ENCODE measurements at places on chromosomes 3 and 15. TPM values are rescaled to one million over a fixed set of nuclear protein-coding genes. Genes with fewer than 3 reads are reported as not detected.

TUSC7 gene
- total RNA-seq, result not detected

TMEM202 gene
- not detected for total RNA-seq

CSPG4 gene
- 2.7 TPM for total RNA-seq

SNRPN gene
- total RNA-seq, result 206 TPM

MESP2 gene
- total RNA-seq, result 0.34 TPM

ZNF80 gene
- total RNA-seq, result not detected

DLEC1 gene
- total RNA-seq, result 0.44 TPM

ARL6 gene
- 7.5 TPM for total RNA-seq

- no peaks in the 10 kb centered on the region for H3K4me1 ChIP-seq
- H3K27ac ChIP-seq, result no peak overlapping the region
- H3K27me3 ChIP-seq, result no peaks in the 10 kb centered on the region
Observed at GRCh38 chr15:39593656-39594445, 13.0 kb downstream of the THBS1 start.

DNA sequence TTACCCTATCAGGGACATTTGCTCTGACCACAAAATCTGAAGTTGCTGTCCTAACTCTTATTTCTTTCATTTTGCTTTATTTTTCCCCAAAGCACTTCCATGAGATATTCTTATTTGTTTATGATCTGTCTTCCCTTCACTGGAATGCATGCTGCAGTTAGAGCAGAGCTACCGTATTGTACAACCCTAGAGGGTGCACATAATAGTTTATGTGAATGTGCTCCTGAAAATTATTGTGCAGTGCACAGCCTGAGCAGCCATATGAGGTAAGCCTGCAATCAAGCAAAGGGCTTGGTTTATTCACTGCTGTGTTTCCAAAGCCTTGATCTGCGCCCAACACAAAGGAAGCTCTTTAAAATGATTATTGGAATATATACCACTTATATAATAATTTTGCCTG is 120.3 kb upstream of the CADPS start:
- no peaks in the 10 kb centered on the region for H3K27me3 ChIP-seq
- H3K4me3 ChIP-seq, result no peak overlapping the region
- no peaks in the 10 kb centered on the region for H3K36me3 ChIP-seq
- no peak for DNase-seq
- H3K4me1 ChIP-seq, result no peaks in the 10 kb centered on the region

- H3K36me3 ChIP-seq, result no peaks in the 10 kb centered on the region
- no peak overlapping the region for H3K27ac ChIP-seq
- H3K4me1 ChIP-seq, result no peaks in the 10 kb centered on the region
- no peak for DNase-seq
Observed at GRCh38 chr3:50453907-50454306, 49.5 kb downstream of the CACNA2D2 start.

GRCh38 chr15:25950014-25950413 is 86.9 kb upstream of the ATP10A start:
- no peak overlapping the region for H3K4me3 ChIP-seq
- no peaks in the 10 kb centered on the region for H3K4me1 ChIP-seq
- no peak for DNase-seq
- no peaks in the 10 kb centered on the region for H3K36me3 ChIP-seq
- H3K27ac ChIP-seq, result no peak overlapping the region

DNA sequence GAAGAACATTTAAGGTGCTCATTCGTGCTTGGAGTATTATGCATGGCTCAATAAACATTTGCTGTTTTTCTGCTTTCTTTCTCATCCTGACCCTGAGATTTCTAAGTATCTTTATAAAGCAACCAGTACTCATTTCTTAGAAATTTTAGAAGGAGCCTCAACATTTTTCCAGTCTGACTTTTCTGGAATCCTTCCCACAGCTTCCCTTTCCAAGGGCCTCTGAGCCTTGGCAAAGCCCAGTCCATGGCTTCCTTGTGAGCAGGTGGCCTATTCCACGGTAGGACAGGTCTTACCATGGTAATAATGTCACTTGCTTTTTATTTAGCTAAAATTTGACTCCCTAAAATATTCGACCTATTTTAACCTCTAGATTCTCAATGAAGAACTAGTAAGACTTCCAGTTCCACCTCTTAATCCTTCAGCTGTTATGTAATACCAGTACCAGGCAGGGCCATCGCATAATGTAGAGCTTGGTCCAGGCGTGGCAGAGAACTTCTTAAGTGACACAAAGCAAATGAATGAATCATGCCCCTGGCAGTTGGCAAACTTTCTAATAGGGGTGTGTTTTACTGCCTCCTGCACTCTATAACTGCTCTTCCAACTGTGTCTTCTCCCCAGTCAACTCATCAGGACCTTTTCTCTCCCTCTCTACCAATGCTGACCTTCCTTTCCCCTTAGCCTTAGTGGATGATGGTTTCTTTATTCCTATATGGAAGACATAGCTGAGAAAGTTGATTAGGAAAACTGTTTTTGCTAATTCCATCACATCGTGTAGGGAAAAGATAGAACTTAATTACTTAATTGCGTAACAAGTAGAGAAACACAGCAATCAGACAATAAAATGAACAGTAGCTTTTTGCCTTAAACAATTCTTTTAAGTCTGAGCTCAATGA is 894 bp upstream of the TM4SF4 start:
- no peak overlapping the region for H3K27ac ChIP-seq
- peaks cover 33% of the 10 kb centered on the region for H3K4me1 ChIP-seq
- H3K4me3 ChIP-seq, result no peak overlapping the region
- no peak for DNase-seq

GRCh38 chr3:57816471-57817095 is 60.5 kb downstream of the SLMAP start:
- no peak overlapping the region for H3K4me3 ChIP-seq
- no peaks in the 10 kb centered on the region for H3K27me3 ChIP-seq
- no peaks in the 10 kb centered on the region for H3K36me3 ChIP-seq
- DNase-seq, result no peak
- peaks cover 12% of the 10 kb centered on the region for H3K4me1 ChIP-seq

GRCh38 chr3:58495101-58495500 is 3.2 kb downstream of the KCTD6 start:
- no peak overlapping the region for H3K27ac ChIP-seq
- H3K27me3 ChIP-seq, result no peaks in the 10 kb centered on the region
- H3K4me1 ChIP-seq, result peaks cover 3% of the 10 kb centered on the region
- no peak overlapping the region for H3K4me3 ChIP-seq
- DNase-seq, result no peak

DNA sequence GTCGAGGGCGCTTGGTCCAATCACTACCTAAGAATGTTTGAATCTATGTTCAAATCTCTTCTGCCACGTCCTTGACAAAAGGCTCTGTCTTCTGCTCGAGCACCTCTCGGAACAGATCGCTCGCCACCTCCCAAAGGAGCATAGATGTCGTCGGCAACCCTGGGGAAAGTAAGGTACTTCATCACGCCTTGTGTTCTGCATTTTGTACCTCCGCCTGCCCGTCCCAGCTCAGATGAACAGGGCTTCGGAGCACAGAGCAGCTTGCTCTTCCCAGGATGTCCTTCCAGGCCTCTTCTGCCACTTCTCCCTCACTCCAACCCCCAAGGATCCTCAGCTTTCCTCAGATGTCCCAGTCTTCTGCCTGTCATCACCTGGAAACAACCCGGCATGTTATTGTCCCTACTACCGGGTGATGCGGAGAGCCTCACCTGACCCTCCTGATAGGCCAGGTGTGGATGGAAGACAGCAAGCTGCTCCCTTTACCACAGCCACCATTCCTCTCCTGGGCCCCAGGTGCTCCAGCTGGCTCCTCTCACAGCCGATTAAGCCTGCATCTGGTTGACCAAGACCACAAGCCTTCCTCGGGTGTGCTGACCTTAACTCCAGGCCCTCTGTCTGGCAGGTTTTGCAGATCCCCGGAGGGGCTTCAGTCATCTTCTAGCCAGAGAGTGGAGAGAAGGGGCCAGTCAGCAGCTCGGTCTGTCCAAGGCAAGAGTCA is 270.5 kb downstream of the FAM43A start:
- H3K27me3 ChIP-seq, result no peaks in the 10 kb centered on the region
- no peak overlapping the region for H3K27ac ChIP-seq
- DNase-seq, result no peak
- H3K4me1 ChIP-seq, result no peaks in the 10 kb centered on the region
- H3K4me3 ChIP-seq, result no peak overlapping the region

DNA sequence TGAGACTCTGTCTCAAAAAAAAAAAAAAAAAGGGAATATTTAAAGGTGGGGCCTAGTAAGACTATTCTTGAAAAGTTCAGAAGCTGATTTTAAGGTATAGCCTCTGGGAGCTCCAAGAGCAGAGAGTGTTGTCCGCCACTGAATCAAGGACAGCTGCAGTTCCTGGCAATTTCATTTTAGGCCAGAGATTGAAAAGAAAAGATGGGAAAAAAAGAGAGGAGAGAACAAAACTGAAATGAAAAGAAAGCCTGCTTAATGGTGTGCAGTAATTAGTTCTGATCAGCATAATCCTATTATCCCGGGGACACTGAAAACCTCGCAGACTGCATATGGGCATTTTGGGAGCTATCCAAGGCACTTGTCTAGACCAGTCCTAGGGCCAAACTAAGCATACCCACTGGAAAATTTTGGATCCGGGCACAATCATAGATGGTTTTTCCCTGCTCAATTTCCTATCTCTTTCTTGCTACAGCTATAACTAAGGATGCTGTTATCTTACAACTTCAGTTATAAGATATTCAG is 43.2 kb downstream of the EHHADH start:
- H3K4me3 ChIP-seq, result no peak overlapping the region
- no peak for DNase-seq
- H3K36me3 ChIP-seq, result no peaks in the 10 kb centered on the region
- H3K4me1 ChIP-seq, result peaks cover 2% of the 10 kb centered on the region
- no peaks in the 10 kb centered on the region for H3K27me3 ChIP-seq

DNA sequence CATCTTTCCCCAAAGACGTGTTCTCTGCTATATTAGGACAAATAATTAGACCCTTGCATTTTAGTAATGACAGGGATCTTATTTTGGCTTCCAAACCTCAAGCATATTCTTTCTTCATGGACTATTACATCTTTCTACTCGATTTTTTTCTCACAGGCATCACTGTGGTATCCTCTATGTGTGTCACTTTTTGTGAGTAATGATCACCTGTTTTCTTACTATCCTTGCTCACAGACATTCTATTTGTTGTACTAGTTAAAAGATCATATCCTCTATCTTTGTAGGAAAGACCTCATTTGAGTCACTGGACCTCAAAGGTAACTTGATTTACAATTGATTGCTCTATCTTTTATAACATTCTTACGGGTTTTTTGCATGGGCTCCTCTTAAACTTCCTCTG is 6.8 kb downstream of the C3orf80 start:
- no peak for DNase-seq
- no peaks in the 10 kb centered on the region for H3K4me1 ChIP-seq
- H3K36me3 ChIP-seq, result no peaks in the 10 kb centered on the region

DNA sequence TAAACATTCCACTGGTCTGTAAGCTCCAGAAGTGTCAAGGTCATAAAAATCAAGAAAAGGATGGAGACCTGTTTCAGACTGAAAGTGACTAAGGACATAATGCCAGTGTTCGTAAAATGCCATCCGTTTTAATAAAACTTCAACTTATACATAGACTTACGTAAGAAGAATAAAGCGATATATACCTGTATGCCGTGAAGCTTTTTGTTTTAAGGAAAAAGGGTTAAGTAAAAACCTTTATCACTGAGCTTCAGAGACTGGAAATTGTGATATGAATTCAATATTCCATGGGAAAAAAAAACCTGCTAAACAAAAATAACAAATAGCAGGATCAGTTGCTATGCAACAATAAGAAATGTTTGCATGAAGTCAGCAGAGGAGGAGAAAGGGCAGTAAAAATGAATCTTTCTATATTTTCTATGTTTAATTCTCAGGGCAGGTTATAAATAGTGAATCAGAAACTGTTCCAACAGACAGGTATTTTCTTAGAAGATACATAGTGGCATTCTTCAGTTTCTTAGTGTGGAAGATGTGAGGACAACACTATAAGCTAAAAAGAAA is 42.5 kb downstream of the CHSY1 start:
- H3K27ac ChIP-seq, result peak overlapping the region; percentile 44
- H3K36me3 ChIP-seq, result no peaks in the 10 kb centered on the region
- no peak for DNase-seq
- no peaks in the 10 kb centered on the region for H3K27me3 ChIP-seq

DNA sequence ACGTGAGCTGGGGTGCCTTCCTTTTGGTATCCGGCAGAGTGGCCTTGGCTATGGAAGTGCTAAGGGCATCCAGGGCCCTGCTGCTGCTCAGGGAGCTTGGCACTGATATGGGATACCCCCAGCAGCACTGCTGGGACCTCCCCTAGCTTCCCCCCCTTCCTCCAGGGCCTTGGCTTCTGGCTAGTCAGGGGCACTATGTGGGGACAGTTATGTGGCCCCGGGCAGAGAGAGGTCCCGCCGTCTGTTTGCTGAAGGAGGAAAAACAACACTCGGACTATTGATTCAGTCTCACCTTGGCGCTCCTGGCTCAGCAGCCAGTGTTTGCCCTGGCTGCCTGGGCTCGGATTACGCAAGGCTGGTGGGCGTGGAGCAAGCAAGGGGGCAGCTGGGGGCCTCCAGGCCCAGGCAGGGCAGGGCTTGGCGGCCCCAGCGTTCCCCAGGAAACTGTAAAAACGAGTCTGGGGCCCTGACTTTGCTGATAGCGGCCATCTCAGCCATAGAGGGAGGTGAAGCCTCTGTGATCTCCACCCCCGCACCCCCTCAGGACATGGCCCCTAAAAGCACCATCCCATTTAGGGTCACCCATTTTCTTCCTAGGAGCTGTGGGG is 5.7 kb downstream of the FURIN start:
- H3K27me3 ChIP-seq, result no peaks in the 10 kb centered on the region
- H3K36me3 ChIP-seq, result no peaks in the 10 kb centered on the region
- DNase-seq, result no peak
- H3K4me3 ChIP-seq, result no peak overlapping the region
- no peak overlapping the region for H3K27ac ChIP-seq
- peaks cover 26% of the 10 kb centered on the region for H3K4me1 ChIP-seq

DNA sequence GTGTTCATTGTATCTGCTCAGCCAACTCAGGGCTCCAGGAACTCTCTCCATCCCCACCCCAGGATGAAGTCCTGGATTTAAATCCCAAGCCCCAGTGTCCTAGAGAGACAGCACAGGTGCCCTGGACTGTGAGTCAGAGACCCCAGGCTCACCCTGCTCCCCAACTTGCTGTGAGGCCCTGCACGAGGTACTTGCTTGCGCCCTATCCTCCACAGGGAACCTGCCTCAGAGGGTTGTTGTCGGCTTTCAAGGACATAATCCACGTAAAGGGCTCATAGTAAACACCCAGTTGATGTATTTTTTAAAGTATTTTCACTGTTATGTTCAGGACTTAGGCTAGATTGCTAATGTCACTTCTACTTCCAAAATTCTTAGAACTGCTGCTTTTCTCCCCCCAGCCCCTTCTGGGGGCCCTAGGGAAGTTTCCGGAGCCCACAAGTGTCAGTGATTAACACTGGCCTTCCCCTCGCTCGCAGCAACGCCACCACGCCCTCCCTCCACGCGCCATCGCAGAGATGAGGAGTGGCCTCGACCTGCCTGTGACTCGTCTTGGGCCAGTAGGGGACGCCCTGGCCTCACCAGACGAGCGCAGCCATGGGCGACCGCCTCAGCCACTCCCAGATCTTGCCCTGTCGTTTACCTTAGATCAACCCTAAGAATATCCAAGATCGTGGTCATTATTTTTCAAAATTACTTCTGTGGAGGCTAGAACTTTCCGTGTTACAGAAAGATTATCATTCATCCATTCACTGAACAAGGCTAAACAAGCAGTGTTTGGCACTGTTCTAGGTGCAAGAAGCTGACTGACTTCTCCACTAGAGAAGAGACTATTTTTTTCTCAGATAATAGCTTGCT is 6.0 kb upstream of the SRP14 start:
- peak; percentile 87 for DNase-seq
- H3K4me3 ChIP-seq, result no peak overlapping the region
- no peaks in the 10 kb centered on the region for H3K27me3 ChIP-seq
- no peaks in the 10 kb centered on the region for H3K36me3 ChIP-seq
- H3K27ac ChIP-seq, result no peak overlapping the region
